Astrocyte of the cerebellum (primary cell): ENCODE measurements at places on chromosomes 2 and 18.
A peak's percentile ranks its signal among the peaks of the same experiment; 100 is the strongest.

- DNase-seq = no peak
Measured at GRCh38 chr18:63192126-63192884, 127.3 kb downstream of the BCL2 start.

GRCh38 chr2:162390801-162391200 lies 46.9 kb downstream of the GCA start:
- DNase-seq = no peak

DNA sequence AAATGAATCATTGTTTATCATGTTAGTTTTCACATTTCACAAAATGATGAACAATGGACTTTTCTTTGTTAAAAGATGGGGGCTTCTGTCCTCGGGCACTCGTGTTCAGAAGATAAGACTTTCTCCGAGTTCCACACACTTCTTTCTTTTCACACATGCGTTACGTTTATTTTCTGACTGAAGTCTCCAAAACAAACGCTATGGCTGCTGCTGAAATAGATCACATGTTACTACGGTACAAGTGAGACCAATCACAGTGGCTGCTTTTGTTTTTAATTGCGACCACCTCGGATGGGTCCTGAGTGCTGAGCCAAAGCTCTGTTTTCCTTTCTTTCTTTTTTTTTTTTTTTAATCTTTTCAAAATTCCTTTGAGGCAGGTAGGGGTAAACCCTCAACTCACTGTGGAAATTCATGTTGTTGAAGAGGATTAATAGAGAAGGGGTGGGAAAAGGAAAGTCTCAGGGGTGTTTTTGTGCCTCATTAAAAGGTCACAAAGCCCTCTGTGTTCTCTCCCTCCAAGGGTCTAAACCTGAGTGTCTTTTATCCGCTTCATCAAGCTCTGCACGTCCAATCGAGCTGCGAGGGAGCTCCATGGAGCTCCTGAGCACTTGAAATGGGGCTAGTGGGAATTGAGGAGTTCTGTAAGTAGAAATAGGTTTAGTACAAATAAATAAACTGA lies 48.2 kb downstream of the ARL4C start:
- DNase-seq = no peak

- DNase-seq = no peak
Measured at GRCh38 chr18:75276818-75277609, 66.4 kb downstream of the TSHZ1 start.

DNA sequence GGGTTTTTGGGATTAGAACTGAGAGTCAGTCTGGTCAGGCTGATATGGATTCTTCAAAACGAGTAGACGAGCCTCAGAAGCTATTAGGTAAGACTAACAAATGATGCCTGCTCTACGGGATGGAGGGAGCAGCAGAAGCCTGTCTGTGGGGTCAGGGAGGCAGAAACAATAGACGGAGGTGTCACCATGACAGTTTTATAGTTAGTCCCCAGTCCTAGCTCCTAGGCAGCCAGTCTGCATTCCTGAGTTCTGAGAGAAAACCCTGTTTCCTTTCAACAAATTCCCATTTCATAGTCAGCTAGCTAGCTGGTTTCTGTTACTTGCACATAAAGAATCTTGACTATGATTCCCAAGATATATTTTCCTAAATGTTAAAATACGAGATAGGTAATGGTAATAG lies 542.1 kb downstream of the PID1 start:
- DNase-seq = no peak

- DNase-seq = no peak
Measured at GRCh38 chr2:204824751-204825453, 279.6 kb downstream of the PARD3B start.

- no peak for DNase-seq
Measured at GRCh38 chr18:10461989-10462388, 7.6 kb downstream of the APCDD1 start.

DNA sequence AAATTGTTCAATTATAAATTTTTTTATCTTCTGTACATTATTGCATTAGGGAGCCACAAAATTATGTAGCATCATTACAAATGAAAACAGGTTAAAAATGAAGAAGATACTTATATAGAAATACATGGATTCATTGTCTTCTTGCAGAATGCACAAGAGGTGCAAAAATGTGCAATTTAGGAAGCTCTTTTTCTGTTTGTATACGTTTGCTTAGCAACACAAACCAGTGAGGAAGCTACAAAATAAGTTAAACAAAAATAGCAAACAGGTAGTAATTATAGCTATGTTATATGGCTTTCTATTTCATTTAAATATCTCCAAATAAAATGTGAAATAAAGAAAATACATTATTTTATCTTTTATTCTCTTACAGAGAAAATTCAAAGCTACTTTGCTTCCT lies 177.6 kb upstream of the SESTD1 start:
- no peak for DNase-seq

DNA sequence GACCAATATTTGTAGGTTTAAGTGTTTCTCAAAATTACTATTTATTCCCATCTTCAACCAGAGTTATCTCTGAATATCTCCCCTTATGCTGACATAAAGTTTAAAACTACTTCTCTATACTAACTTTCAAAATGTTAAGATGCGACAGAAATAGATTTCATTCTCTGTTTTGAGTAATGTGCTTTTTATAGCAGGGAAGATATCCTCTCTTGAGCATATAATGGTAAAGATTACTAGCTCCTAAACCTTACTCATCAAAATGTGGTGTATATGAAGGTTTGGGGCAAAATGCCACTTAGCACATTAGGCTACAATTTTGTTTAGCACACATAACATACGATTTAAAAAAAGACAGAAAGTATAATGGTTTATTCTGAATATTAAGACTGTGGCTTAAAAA lies 54.4 kb downstream of the CWC22 start:
- no peak for DNase-seq

- no peak for DNase-seq
Measured at GRCh38 chr2:205473791-205474190, 208.5 kb upstream of the NRP2 start.

- DNase-seq = no peak
Measured at GRCh38 chr2:126686841-126687485, 31.0 kb downstream of the GYPC start.

- peak; percentile 28 for DNase-seq
Measured at GRCh38 chr2:174059178-174059883, 94.2 kb upstream of the SP3 start.

DNA sequence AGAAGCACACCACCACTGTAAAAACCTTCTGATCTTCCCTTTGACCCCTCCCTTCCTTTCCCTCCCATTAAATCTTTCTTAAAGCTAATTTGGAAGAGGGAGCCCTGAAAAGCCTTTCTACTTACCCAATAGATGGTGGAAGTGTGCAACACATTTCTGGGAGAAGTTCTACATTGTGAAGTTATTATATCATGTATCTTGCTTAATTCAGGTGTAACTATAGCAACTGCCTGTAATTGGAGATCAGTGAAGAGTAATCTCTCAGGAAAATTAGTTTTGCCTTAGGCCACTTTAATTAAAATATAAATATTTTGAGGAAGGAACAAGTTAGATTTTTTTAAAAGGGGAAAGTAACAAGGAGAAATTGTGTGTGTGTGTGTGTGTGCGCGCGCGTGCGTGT lies 266.0 kb downstream of the SH3BP4 start:
- DNase-seq = no peak

DNA sequence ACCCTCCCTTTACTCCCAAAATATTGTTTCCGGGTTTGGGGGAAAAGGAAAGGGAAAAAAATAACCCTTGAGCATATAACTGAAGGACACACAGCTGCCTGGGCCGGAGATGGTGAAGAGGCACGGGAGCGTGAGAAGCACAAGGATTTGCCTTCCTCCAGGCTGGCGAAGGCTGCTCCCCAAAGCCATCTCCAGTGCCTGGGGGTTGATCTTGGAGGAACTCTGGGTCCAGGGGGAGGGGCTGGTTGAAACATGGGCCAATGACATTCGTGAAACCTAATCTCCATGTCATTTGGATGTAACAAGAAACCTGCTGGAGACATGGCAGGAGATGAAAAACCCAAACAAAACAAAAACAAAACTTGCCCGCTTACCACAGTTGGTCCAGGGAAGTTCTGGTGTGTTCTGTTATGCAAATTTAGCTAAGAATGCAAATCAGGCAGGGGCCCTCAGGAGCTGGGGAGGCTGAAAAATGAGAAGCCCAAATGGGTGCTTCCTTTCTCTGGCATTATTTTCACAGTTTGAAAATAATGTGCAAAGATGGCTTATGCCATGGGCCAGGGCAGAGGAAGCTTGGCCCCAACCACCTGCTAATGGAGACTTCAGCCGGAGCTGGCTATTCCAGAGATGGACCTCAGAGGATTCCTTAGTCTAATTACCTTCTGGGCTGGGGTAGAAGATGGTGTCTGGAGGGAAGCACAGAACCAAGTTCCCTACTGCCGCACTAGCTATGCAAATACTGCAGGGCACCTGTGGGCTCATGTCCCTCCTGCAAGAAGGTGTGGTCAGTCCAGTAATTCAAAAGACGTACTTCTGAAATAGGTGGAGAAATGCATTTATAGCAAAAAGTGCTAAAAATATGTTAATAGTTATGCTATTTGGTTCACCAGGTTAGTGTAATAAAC lies 180.9 kb downstream of the BCL2 start:
- no peak for DNase-seq

- DNase-seq = no peak
Measured at GRCh38 chr2:233714121-233714520, 1.4 kb downstream of the UGT1A5 start.

DNA sequence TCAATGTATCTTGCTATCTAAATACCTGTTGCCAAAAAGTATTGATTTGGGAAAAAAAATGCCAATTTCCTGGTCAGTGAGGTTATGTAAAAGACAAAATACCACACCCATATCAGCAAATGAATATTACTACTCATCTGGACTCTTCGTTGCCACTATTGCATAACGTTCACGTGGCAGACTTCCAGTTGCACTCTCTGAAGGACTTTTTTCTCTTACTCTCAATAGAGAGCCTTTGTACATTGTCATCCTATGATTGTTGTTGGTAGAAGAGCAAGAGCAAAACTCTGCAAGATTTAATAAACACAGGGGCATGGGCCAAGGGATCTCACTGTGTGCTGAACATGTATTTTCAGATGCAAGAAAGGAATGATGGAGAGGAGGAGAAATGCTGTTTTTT lies 689.8 kb downstream of the MBD2 start:
- DNase-seq = no peak

DNA sequence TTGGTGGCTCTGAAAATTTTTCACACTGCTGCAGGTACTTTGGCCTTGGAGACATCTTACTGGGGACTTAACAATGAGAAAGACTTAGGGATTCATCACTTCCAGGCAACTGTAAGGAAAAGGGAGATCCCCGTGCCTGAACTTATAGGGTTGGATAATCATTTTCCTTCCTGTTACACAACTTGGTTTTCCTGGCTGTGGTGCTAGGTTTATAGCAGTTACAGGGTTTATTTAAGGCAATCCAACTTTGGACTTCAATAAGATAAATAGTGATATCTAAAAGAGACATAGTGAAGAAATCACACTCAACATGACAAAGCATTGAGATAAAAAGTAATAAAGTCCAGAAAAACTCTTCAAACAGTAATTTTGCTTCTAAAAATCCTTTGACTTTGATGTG lies 70.2 kb upstream of the RAPH1 start:
- DNase-seq = no peak

DNA sequence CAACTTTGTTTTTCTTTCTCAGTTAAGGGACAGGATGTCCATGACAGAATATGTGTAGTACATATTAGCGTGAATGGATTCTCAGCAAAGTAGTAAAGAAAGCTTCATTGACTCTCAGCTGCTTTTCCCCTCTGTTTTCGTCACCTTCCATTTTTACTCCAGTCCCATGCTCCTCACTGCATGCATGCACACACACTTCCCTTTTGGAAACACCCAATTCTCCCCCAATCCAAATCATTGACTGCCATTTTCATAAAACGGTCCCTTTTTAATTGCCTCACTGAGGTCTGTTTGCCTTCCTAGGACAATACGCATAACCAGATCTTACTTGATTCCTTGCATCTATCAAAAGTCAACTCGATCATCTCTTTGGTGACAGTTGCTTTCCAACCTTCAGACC lies 287.5 kb upstream of the PARD3B start:
- DNase-seq = no peak

- no peak for DNase-seq
Measured at GRCh38 chr2:86487062-86487461, 45.9 kb downstream of the KDM3A start.

GRCh38 chr2:44546459-44547127 lies 184.8 kb downstream of the CAMKMT start:
- DNase-seq = no peak

DNA sequence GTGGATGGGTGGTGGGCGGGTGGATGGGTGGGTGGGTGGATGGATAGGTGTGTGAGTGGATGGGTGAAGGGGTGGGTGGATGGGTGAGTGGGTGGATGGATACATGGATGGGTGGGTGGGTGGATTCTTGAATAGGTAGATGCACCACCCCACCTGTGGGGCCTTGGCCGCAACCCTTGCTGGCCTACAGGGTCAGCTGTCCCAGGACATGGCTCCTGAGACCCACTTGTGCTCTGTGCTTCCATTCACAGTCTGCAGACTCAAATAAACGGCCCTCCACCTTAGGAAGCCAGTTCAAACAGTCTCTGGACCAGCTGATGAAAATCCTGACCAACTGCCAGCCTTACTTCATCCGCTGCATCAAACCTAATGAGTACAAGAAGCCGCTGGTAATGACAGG lies 54.4 kb downstream of the MYO7B start:
- DNase-seq = no peak

- DNase-seq = no peak
Measured at GRCh38 chr18:49011291-49011746, 60.6 kb upstream of the SMAD7 start.

GRCh38 chr2:42118754-42119569 lies 50.2 kb upstream of the EML4 start:
- no peak for DNase-seq

GRCh38 chr2:217099561-217099960 lies 239.7 kb upstream of the TNP1 start:
- no peak for DNase-seq

GRCh38 chr2:207883002-207883780 lies 113.5 kb upstream of the FZD5 start:
- DNase-seq = no peak

DNA sequence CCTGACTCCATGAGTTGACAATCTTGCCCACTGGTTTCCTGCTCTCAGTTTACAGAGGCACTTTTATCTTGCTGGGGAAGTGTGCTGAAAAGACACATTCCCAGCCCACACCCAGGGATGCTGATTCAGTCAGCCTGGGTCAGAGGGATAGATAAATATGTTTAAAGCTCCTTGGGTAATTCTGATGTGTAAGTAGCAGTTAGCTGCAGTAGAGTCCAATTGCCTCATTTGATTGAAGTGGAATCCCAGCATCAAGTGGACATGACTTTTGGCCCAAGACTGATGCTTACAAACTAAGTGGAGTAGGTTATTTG lies 29.4 kb downstream of the PSD4 start:
- no peak for DNase-seq

- no peak for DNase-seq
Measured at GRCh38 chr2:210147614-210148013, 23.6 kb downstream of the KANSL1L start.

DNA sequence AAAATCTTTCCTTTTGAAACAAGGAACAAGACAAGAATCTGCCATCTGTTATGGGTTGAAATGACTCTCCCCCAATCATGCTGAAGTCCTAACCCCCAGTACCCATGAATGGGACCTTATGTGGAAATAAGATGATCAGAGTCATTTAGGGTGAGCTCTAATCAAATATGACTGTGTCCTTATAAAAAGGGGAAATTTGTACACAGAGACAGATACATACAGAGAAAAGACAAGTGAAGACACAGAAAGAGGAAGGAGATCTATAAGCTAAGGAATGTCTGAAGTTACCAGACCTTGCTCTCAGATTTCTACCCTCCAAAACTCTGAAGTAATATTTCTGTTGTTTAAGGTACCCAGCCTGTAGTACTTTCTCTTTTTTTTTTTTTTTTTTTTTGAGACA lies 15.7 kb downstream of the TGFBRAP1 start:
- no peak for DNase-seq
